ENCODE measurements at places on chromosomes 11 and 22. TPM values are rescaled to one million over a fixed set of nuclear protein-coding genes. Genes with fewer than 3 reads are reported as not detected.
A peak's percentile ranks its signal among the peaks of the same experiment; 100 is the strongest.

DNA sequence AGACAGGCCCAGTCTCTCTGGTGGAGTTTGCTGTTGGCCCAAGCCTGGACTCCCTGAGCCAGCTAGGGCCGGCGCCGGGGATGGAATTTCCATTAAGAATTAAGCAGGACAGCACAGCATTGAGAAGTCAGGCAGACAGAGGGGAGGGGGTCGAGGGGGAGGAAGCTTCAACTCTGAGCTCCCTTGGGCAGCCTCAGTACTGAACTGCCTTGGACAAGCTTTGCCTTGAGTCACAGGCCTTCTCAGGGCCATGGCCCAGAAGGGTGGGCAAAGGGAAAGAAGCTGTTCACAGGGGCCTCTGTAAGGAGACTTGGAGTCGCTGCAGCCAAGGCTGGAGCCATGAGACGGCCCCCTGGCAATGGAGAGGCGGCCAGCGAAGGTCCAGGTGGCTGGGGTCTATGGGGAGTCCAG is 2.6 kb upstream of the INSC start:
- no peak for DNase-seq

GRCh38 chr11:65700399-65700798 is 11.7 kb upstream of the KAT5 start:
- DNase-seq: no peak

Gene APOA4
- not detected for total RNA-seq

GRCh38 chr11:119796363-119797060 is 67.5 kb upstream of the NECTIN1 start:
- no peak for DNase-seq

DNA sequence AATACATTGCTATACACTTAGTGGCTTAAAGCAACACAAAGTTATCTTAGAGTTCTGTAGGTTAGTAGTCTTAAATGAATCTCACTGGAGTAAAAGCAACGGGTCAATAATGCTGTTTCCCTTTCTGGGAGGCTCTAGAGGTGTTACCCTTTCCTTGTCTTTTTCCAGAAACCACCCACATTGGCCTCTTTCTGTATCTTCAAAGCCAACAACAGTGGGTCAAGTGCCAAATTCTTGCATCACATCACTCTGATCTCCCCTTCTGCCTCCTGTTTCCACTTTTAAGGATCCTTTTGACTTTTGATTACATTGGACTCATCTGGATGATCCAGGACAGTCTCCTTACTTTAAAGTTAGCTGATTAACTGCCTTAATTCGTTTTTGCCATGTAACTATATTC is 93.6 kb downstream of the DDX10 start:
- DNase-seq: no peak

DNA sequence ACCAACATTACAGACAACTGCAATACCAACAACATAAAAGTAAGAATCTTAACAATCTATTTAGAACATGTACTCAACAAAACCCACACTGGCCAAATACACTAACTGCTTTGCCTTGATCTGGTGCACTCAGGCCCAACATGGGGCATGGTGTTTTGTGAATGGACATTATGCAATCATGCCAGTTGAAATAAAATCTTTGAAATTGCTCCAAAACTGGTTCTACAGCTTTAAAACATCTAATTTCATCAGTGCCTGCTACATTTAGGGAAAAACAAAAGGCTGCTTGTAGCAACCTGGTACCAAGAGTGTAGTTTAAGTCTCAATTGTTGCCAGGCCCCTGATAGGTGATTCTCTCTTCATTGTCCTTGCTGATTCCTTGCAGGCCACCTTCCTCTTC is 3.3 kb upstream of the CTR9 start:
- DNase-seq: no peak

Gene OR51B2
- total RNA-seq: not detected

GRCh38 chr11:83744620-83745192 is 458.5 kb upstream of the CCDC90B start:
- no peak for DNase-seq

Gene TBX1
- 11.0 TPM for total RNA-seq

GRCh38 chr11:85347291-85347690 is 279.9 kb downstream of the DLG2 start:
- no peak for DNase-seq

DNA sequence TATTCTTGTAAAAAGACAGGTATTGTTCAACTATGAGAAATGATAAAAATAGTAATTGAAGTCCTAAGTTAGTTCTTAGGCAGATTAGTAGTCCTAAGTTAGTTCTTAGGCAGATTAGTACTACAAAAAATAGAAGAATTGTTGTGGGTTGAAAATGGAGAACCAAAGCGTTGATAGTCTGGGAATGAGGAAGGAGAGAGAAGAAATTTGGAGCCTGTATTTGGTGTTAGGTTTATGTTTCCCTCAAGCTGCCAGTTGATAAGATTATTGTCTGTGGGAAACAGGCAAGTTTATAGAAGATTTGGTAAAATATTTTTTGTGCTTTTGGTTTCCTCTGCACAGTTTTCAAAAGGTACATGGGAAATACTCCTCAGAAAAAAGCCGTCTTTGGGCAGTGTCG is 3.6 kb downstream of the BCO2 start:
- DNase-seq: no peak

- peak; percentile 1 for DNase-seq
These were observed 47.8 kb downstream of the SPATA19 start for GRCh38 chr11:133797554-133797953.

Gene OR56A1
- not detected for total RNA-seq

Gene SPDYC
- not detected for total RNA-seq

GRCh38 chr22:19039796-19040280 is 82.4 kb downstream of the DGCR2 start:
- DNase-seq: no peak

GRCh38 chr22:19579880-19580279 is 55.7 kb upstream of the CLDN5 start:
- DNase-seq: no peak

DNA sequence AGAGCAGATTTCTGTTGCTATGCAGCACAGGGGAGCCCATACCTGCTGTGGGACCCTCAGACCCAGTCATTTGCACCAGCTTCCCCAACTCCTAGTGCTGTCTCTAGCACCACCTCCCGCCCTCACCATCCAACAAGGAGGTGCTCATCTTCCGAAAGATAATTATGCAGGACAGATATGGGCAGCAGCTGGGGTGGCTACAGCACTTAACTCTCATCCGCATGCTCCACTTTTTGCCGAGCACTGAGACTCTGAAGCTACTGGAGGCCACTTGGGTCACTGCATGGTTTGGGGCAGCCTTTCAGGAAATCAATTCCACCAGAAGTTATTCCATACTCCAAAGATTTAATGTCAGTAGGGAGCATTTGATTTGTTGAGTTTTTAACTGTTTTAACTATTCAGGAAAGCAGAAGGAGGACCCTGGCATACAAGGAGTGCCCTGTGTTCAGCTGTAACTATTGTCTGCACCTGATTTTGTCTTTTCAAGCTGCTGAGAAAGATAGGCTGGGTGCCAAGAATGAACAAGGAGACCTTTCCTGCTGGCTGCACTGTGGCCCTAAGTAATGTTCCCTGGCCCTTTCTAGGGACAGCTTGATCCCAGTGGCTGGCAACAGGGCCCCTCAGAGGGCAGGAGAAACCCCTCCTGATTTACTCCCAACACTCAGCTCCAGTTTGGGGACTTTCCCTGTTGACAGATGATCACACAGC is 67.3 kb upstream of the CSNK2A3 start:
- no peak for DNase-seq

Gene TNNT3
- 4.5 TPM for total RNA-seq

- no peak for DNase-seq
These were observed 13.5 kb downstream of the RSF1 start for GRCh38 chr11:77806993-77807392.

DNA sequence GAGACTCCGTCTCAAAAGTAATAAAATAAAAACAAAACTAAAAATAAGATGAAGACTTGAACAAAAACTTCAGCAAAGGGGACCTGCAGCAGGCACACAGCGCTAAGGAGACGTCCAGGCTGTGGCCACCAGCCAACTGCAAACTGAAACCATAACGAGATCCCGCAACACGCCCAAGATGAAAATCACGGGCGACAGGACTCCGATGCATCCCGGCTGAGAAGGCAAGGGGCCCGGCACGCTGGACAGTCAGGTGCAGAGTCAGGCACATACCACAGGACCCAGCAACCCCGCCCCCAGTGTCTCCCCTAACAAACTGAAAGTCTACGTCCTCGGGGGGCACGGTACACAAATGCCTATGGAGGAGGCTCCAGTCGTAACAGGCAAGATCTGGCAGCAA is 9.2 kb downstream of the HRAS start:
- DNase-seq: no peak

Gene SLC5A12
- not detected for total RNA-seq

- DNase-seq: no peak
These were observed 130.9 kb upstream of the SEZ6L start for GRCh38 chr22:26038365-26038764.

- DNase-seq: no peak
These were observed 90.2 kb downstream of the NAV2 start for GRCh38 chr11:19802773-19803293.

Gene SCN4B
- total RNA-seq: 5.6 TPM

DNA sequence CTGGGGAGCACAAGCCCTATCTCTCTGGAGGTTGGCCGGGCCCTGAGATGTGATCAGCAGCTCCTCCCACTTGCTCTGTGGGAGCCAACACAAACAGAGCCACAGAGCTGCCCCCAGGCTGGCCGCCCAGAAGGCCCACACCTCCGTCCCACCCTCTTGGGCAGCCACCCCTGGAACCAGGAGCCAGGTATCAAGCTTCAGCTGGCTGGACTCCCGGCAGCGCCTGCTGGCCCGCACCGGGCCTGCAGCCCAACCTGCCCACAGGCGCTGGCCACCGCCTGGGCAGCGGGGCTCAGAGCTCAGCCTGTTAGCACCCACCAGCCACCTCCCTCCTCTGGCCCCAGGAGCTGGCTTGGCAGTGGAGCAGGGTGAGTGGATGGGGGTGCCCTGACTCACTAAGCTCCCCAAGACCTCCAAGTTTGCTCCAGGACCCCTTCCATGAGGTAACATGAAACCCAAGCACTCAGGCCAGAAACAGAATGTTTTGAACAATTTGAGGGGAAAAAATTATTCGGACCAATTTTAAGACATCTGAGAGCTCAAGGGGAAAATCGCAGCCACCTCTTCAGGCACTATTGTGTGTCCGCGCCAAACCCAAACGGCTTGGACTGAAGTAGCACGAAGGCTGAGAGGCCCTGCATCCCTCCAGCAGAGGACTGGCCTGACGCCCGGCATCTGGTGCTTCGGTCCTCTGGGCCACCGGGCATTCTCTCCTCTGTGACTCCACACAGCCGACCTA is 450.8 kb downstream of the SOX6 start:
- peak; percentile 28 for DNase-seq

DNA sequence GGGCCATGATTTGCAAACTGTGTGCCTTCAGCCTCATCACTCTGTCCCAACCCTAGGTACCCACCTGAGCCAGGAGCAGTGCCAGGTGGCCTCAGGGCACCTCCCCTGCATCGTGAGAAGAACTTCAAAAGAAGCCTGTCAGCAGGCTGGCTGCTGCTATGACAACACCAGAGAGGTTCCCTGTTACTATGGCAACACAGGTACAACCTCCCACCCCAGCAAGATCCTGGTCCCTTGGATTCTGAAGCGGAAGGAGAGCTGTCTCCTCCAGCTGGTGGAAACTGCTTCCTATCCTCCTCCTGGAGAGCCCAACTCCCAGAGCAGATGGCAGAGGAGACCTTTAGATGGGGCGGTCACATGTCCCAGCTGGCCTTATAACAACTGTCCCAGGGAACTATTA is 2.9 kb downstream of the ZP1 start:
- DNase-seq: no peak

Gene AIFM3
- total RNA-seq: 1.4 TPM

DNA sequence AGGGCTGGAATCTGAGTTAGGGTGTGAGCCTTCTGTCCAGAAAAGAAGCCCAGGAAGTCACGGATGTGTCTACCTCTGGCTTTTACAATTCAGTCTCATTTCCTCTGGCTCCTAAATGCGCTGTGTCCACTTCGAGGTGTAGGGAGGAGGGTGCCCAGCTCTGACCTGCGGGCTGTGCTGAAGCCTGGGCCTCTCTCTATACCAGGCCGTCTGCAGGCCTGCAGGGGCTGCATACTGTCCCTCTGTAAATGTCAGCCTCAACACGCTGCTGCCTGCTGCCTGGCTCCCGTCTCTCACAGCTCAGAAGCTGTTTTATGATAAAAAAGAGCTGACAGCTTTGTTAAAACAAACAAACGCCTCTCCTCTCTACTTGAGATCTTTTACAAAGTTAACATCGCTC is 14.5 kb downstream of the ARVCF start:
- DNase-seq: no peak

Gene MYRF
- 0.77 TPM for total RNA-seq

Gene TMEM223
- total RNA-seq: 73.6 TPM

Gene SYCE3
- 10.2 TPM for total RNA-seq

Gene DPAGT1
- total RNA-seq: 49.6 TPM

GRCh38 chr11:69511358-69512055 is 30.0 kb downstream of the LINC01488 start:
- DNase-seq: no peak

Gene CST6
- 6.5 TPM for total RNA-seq

Gene NARS2
- total RNA-seq: 25.2 TPM

DNA sequence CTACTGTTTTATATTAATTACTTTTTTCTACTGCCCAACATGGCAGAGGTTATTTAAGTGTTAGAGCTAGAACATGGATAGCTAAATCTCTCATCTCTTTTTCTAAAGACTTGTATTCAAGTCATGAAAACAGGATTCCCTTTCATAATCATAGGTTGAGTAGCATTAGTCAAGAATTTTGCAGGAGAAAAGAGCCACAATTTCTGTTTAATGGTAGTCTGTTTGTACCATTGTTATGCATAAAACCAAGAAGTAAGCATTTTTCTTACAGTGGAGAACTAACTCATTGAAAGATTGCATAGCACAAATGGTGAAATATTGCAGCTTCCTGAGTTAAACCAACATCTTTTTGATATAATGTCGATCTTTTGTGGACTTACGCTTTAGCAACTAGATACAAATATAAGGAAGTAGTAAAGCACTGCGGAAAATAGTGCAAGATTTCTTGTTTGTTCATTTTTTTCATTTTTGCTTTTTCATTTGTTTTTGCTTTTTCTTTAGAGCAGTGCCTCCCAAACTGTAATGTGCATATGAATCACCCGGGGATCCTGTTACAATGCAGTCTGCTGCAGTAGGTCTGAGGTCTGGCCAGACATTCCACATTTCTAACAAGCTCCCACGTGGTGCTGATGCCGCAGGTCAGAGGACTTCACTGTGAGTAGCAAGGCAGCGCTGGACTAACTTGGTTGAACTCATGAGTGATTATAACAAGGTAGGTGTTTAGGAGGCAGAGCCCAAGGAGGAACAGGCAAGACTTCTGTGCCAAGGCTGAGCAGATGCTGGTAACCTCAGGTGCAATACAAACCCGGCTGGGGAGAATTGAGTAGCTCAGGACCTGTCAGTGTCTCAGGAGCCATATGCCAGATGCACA is 4.6 kb downstream of the ETS1 start:
- no peak for DNase-seq

Gene ARHGAP8
- 34.6 TPM for total RNA-seq

All from prostate gland (tissue), 2 donors.